ENCODE measurements at places on chromosomes 16 and 17. TPM values are rescaled to one million over a fixed set of nuclear protein-coding genes. Genes with fewer than 3 reads are reported as not detected.

DNA sequence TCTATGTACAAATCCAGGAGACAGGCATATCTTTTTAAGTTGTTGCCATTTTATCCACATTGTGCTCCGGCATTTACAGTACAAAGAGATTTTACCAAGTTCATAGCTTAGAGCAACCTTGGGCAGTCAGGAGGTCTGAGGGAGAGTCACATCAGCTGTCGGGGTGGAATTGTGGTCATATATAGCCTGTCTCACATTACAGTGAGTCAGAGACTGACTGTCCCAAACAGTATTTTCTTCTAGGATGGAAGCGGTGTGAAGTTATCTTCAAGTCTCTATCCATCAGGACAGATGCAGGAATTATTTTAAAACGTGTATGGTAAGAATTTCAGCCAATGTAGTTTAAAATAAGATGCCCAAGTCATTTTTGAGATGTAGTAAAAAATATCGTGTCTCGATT lies 53.0 kb downstream of the GPRC5B start:
- no peak for DNase-seq

DNA sequence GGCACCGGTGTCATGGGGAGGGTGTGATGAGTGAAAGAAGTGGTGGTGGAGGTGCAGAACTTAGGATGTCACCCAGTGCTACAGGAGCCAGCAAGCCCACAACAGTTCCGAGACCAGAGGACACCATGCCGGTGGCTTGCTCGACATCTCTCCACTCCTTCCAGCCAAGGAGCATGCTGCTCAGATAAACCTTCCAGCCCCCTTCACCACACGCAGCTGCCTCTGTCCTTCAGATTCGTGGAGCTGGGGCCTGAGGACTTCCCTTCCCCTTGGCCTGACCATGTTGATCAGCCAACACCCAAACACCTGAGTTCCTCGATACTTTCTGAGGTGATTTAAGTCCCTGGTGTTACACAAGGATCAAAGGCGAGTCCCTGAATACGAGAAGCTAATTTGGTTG lies 188.8 kb upstream of the FOXF1 start:
- no peak for DNase-seq

DNA sequence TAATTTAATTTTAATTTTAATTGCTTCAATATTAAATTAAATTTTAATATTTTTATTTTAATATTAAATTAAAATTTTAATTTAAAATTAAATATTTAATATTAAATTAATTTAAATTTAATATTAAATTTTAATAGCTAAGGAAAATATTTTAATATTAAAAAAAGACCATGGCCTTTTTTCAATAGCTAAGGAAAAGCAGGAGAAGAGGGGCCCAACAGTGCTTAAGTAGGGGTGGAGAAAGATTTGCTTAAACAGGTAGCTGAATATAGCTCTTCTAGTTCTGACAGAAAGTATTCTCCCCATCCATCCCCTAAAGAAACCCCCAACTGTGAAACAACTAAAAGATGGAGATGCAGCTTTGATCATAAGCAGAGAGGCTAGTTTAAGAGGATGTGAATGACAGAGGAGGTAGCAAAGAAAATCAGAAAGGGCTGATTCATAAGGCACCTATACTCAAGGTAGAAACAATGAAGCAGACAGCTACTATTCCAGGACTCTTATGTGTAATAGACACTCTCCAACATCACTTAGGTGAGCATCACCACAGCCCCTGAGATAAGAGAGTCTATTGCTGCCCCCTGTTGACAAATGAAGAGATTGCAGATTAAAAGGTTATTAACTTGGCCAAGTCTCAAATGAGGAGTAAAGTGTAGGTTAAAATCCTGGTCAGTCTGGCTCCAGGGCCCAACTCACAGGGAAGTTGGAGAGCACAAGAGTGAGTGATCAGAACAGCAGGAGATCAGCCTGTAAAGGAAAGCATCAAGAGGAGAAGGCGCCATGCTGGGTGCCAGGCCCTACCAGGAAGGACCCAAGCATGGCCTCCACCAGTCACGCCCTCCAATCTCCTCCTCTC lies 7.8 kb upstream of the RNASEK start:
- DNase-seq = peak; percentile 64

DNA sequence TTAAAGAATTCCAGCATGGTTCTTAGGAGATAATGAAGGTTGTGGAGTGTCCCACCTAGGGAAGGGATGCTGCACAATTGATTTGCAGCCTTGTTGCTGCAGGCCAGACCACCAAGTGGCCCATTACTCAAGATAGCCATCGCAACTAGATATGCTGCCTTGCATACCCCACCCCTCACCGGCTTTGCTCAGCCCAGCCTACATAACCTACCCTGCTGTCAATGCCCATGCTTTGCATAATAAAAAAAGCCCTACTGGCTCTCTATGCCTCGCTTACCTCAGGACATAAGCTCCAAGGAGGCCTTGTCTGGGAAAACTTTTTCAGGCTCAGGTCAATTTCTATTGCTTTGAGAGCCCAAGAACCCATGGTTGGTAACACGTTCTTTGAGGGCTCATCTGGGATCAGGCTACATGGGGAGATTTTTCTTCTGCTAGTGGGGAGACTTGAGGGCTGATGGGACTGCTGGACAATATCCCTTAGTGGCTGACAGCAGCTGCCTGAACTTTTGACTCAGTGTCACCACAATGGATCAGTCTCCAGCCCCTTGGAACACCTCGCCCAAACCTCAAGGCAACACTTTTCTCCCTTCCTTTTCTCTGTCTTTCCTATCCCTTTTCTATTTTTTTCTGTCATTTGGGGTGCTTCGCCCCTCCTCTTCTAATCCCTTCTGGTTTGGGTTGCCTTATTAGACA lies 38.3 kb downstream of the SCPEP1 start:
- DNase-seq = no peak

- DNase-seq = no peak
Observed at GRCh38 chr17:2222901-2223616, 80.5 kb downstream of the SMG6 start.

GRCh38 chr16:51337662-51338061 lies 186.6 kb upstream of the SALL1 start:
- no peak for DNase-seq

DNA sequence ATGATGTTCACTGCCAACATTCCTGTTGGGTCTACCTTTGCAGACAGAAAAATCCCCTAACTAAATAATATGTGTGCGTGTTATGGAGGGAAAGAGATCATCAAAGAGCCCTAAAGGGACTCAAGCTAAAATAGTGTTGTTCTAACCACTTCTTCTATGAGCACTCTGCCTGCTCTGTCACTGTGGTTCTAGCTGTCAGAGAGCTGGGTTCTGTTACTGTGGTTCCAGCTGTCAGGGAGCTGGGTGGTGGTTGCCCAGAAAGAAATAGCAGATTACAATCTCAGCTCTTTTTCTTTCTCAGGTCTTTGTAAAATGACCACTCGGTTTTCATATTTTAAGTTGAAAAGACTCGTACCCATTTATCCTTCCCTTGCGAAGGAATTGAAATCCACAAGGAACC lies 176.3 kb downstream of the HS3ST3A1 start:
- no peak for DNase-seq

DNA sequence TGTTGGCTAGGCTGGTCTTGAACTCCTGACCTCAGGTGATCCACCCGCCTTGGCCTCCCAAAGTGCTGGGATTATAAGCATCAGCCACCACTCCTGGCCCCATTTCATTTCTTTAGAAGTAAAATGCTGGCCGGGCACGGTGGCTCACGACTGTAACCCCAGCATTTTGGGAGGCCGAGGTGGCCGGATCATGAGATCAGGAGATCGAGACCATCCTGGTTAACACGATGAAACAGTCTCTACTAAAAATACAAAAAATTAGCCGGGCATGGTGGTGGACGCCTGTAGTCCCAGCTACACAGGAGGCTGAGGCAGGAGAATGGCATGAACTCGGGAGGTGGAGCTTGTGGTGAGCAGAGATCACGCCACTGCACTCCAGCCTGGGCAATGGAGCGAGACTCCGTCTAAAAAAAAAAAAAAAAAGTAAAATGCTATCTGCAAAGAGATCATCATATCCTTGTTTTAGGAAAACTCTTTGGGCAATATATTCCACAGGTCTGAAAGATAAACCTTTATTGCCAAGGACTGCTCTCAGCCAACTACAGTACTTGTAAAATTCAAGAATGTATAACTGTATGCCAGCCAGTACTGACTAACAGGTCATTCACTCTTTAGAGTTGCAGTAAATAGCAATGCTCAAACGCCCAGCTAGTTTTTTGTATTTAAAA lies 3.8 kb downstream of the GJC1 start:
- DNase-seq = no peak

GRCh38 chr17:55002458-55002857 lies 33.9 kb downstream of the STXBP4 start:
- no peak for DNase-seq

DNA sequence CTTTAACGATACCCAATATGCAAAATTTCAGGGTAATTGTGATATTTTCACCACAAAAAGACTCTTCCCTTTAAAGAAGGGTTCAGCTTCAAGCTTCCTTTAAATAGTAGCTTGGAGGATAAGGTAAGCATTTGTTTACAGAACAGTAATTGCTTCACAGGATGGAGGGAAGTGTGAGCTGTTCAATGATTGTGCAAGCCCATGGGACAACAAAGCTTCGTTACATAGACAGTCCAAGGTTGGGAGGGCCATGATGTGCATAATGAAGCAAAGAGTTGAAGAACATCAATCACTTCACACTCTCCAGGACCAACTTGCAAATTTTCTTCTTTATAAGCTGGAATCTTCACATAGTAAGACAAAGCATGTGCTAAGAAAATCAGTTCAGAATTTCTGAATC lies 145.0 kb upstream of the ASIC2 start:
- no peak for DNase-seq

DNA sequence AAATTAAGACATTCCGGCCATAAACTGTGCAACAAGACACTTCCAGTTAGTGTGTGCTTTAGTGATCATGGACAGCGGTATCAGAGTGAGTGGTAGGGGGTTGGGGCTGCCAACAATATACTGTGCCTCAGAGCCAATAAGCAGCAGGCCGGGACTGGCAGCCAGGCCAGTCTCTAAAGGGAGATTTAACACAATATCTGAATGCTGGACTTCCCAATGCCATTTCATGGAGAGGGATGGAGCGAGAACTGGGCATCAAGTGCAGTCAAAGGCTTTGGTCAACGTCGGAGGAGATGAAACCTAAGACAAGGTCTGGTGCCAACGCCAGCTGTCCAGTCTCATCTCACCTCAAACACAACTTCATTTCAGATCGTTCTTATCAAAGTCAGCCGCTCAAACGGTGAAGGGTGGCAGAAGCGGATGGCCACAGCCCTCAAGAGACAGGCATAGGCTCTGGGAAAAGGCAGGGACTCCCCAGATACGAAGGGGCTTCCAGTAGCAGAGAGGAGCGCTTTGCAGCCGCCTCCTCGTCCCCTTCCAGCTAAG lies 935 bp downstream of the USP32 start:
- peak; percentile 68 for DNase-seq

GRCh38 chr17:4249452-4250029 lies 14.2 kb downstream of the ANKFY1 start:
- DNase-seq = peak; percentile 40

DNA sequence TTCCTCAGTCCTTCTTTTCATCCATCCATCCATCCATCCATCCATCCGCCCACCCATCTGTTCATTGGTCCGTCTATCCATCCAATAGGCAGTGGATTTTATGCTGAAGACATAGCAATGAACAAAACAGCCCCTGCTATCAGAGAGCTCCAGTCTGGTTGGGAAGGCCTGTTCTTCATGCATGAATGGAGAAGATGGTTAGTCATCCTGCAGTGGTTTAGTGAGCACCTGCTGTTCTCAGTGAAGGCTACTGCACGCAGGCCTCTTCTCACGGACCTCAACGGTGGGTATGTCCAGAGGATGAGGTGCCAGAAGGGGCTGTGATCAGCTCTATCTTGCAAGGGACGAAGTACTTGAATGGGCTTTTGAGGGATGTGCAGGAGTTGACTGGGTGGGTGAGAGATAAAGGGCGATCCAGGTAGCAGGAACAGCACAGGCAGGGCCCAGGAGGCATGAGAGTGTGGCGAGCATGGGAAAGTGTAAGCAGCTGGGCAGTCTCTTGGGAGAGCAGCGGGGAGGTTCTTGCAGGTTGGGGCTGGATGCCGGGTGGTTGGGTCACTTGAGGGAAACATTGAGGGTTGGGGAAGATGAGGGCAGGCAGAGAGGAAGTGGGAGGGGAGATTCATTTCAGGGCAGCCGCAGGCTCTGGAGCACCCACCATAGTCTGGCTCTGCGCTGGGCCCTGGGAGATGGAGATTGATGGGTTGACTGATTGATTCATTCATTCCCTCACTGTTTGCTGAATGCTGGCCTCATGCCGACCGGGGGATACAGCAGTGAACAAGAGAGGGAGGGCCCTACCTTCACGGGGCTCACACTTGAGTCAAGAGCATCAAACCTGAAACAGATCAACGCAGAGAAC lies 115.0 kb upstream of the CIBAR2 start:
- no peak for DNase-seq

- DNase-seq = no peak
Observed at GRCh38 chr17:6109536-6109935, 39.4 kb downstream of the WSCD1 start.

DNA sequence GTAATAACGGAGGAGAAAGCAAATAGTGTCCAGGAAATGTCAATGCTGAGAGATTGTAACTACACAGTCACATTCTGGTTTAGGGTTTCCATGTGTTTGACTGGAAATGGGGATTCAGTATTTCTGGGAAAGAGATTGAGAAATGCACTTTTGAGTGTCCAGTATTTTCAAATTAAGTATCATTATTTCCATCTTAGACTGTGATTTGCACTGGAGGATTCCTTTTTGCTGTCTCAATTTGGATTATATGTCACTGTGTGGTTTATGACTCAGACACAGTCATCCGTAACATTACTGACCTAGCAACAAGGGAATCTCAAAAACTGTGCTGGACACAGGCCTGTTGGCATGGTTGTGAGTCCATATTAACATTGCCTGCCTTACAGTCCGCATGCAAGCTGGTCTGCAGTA lies 681.4 kb downstream of the CDH11 start:
- DNase-seq = no peak

DNA sequence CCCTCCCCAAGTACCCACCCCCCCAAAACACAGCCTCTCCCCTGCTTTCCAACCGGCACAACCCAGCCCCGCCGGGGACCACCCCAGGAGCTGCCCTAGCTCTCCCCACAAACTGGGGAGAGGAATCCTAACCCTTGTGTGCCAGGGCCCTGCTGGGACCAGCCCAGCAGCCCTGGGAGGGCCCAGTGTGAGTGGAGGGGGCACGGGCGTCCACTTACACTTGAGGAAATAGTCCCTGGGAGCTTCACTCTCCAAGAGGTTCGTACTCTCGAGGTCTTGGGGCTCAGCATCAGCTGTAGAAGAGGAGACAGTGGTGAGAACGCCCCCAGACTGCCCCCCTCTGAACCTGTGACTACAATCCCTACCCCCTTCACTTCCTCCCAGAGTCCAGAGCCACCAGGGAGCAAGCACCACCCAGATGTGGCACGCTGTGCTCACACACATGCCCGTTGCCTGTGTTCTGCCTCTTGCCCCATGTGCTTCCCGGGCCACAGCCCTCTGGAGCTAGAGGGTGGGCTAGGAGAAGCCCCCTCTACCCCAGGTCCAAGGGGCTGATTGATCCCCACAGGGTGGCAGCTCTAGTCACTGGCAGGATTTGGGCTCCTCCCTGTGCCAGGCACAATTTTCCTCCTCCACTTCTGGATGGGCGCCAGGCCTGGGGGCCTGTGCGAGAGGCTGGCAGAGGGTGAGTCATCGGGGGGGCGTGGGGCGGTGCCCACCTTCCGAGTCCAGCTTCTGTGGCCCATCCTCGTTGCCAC lies 3.0 kb downstream of the TRIM47 start:
- DNase-seq = peak; percentile 42

GRCh38 chr17:38510421-38511149 lies 82.3 kb downstream of the ARHGAP23 start:
- no peak for DNase-seq

HBQ1 gene
- polyA plus RNA-seq = 11.6 TPM

ABCC6 gene
- 1.3 TPM for polyA plus RNA-seq

RAB11FIP4 gene
- 50.5 TPM for polyA plus RNA-seq

CDRT15L2 gene
- not detected for polyA plus RNA-seq

PRRT2 gene
- 226 TPM for polyA plus RNA-seq

SLC5A10 gene
- 0.13 TPM for polyA plus RNA-seq
